NCI-H510A (cell line): ENCODE measurements at places on chromosomes 2 and 18.
A peak's percentile ranks its signal among the peaks of the same experiment; 100 is the strongest.

- DNase-seq, result no peak
Measured at GRCh38 chr18:29594493-29594892, 1417.6 kb upstream of the CDH2 start.

- no peak for DNase-seq
Measured at GRCh38 chr2:21393173-21393572, 269.4 kb downstream of the TDRD15 start.

GRCh38 chr2:171531836-171532450 lies 9.7 kb downstream of the CYBRD1 start:
- DNase-seq, result no peak

DNA sequence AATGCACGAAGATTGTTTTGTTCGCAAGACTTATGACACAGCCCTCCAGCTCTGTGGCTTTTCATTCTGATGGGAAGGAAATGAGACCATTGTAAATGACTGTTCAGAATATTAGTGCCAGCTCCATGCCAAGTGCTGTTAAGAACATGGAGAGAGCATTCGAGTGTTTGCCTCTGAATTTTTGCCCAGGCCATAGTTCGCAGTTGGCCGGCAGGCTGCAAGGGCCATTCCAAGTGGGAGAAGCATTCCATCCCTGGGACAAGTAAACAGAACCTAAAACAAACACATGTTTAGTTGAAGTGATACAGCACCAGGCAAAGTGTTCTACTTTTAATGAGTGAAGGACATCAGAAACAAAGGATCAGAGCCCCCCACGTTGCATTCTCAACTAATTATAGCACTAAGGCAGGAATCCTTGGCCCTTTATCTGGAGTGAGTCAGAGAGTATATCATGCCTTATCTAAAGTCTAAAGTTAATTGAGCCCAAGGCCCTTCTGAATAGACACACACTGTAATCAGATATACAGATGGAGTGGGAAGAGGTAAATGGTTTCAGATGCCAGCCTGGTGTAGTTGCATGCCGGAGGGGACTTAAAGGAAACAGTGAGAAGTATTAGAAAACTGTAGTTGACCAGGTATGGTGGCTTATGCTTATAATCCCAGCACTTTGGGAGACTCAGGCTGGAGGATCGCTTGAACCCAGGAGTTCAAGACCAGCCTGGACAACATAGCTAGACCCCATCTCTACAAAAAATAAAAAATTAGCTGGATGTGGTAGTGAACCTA lies 53.3 kb downstream of the NEDD4L start:
- peak; percentile 33 for DNase-seq

- peak; percentile 79 for DNase-seq
Measured at GRCh38 chr2:27441958-27442919, at the start of gene KRTCAP3. Gene KRTCAP3 (plus strand): TSS chr2:27442381. CDS start chr2:27442413, 32 bp downstream.

GRCh38 chr2:242027676-242028450 lies 158.3 kb downstream of the RTP5 start:
- no peak for DNase-seq

DNA sequence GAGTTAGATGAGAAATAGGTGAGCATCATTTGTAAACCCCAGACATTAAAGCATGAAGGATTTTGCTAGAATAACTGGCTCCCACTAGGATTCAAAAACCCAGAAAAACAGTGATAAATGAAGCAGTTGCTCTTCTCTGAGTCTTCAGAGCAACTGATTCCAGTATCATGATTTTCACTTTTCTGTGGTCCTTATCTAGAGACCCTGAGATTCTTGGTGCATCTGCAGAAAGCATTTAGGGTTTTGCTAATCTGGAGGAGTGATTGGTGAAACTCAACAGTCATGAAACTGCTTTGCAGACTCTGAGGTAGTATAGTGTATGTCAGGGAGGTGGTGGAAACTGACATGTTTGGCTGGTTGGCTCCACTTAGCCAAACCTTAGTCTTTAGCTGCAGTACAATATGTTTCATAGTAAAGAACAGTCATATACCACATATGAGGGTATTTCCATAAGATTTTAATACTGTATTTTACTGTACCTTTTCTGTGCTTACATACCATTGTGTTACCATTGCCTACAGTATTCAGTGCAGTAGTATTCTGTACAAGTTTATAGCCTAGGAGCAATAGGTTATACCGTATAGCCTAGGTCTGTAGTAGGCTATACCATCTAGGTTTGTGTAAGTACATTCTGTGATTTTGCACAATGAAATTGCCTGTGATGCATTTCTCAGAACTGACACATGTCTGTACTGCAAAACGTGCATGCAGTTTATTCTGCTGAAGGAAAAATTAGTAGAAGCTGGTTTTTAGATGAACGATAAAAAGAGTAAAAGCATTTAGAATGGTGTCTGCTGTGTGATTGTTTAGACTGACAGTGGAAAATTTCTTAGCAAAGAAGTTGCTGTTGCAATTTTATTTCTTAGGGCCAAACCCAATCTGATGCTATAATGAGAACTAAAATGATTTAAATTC lies 23.8 kb downstream of the EML4 start:
- no peak for DNase-seq

- DNase-seq, result no peak
Measured at GRCh38 chr2:125643585-125643984, 1012.4 kb upstream of the GYPC start.

DNA sequence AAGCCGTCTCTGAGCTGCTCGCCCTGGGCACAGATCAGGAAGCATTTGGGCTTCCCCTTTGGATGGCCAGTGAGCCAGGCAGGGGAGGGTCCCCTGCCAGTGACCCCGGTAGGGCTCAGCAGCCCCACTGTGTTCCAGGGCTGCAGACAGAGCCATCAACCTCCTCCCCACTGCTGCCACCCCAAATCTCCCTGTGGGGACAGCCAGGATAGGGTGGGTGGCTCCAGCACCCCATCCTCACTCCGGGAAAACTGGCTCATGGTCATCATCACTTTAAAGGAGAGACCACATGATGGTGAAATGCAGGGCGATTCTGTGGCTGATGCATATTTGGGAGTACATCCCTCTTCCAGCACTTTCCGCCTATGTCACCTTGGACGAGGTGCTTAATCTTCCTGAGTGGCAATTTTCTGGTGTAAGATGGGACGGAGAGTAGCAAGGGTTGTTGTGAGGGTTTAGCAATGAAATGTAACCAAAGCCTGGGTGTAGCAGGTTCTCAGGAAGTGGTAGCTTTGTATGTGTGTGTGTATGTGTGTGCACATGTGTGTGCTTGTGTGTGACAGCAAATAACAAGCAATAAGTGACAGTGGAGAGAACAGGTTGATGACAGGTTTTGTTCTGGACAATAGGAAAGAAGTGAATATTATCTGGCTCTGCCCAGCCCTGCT lies 61.8 kb downstream of the ACAA2 start:
- DNase-seq, result no peak

DNA sequence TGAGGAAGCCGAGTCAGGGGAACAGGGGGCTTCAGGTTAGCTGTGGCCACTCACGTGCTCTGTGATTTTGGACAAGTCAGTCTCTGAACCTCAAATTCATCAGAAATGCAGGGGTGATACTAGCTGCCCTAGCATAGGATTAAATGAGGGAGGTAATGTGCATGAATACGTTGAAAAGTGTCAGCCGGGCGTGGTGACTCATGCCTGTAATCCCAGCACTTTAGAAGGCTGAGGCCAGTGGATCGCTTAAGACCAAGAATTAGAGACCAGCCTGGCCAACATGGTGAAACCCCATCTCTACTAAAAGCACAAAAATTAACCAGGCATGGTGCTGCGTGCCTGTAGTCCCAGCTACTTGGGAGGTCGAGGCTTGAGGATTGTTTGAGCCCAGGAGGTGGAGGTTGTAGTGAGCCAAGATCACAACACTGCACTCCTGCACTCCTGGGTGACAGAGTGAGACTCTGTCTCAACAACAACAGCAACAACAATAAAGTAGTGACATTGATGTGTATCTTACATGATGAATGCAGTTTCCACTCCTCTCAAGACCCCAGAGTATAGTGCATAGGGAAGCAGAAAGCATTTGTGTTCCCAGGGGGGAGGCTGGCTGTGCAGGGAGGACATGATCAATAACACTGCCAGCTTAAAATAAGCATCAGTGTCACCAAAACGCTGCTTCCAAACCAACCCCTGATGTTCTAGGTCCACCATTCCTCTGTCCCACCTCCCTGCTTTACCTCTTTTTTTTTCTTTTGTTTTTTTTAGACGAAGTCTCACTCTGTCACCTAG lies 68.8 kb downstream of the HNRNPLL start:
- no peak for DNase-seq

DNA sequence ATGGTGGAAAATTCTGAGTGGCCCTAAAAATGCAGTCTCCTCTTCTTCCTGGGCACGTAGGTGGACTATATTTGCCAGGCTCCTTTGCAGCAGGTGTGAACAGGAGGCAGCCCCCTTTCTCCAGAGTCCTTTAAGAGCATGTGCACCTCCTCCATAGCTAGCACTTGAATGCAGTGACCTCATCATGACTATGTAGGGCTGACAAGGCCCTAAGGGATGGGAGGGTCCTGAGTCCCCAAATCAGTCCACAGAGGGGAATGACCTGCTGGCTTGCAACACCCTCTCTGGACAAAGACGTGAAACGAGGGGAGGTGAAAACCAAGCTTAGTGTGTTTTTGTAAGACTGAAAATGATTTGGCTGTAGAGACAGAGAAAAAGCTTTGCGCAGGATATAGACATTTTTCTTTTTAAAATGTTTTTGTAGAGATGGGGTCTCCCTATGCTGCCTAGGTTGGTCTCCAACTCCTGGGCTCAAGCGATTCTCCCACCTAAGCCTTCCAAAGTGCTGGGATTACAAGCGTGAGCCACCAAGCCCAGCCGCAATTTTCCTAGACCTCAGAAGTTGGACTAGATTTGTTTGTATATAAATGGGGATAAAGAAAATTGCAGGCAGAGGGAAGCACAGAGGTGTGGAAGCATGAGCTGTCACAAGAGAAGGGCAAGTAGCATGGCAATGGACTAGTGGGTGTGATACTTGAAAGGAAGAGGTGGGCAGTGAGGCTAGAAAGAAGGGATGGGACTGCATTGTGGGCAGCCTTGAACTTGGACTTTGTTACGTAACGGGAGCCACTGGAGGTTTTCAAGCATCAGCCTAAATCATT lies 28.8 kb downstream of the LONRF2 start:
- DNase-seq, result no peak

GRCh38 chr18:816088-816653 lies 4.1 kb upstream of the YES1 start:
- no peak for DNase-seq

- DNase-seq, result no peak
Measured at GRCh38 chr2:126655051-126655450, 907 bp upstream of the GYPC start.

- DNase-seq, result no peak
Measured at GRCh38 chr2:208280234-208280633, 14.2 kb downstream of the PIKFYVE start.

DNA sequence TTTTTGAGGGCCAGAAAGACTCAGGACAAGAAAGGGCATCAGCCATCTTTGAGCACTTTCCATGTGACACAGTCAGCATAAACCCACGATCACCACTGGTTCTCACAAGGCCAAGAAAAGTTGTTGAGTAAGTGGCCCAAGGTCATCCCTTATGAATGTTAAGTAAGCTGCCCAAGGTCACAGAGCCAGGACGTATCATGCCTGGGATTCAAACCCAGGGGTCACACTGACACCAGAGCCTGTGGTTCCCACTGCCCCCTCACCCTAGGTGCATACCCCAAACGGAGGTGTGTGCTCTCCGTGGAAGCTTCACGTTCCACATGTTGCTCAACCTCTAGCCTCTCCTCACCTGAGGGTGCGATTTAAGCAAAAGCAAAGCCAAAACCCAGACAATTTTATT lies 2.3 kb upstream of the CTIF start:
- DNase-seq, result no peak

- no peak for DNase-seq
Measured at GRCh38 chr2:20568501-20569463, 82.1 kb downstream of the HS1BP3 start.

GRCh38 chr2:239252801-239253200 lies 148.0 kb downstream of the HDAC4 start:
- no peak for DNase-seq

- DNase-seq, result no peak
Measured at GRCh38 chr2:237664151-237664550, 36.8 kb downstream of the LRRFIP1 start.

DNA sequence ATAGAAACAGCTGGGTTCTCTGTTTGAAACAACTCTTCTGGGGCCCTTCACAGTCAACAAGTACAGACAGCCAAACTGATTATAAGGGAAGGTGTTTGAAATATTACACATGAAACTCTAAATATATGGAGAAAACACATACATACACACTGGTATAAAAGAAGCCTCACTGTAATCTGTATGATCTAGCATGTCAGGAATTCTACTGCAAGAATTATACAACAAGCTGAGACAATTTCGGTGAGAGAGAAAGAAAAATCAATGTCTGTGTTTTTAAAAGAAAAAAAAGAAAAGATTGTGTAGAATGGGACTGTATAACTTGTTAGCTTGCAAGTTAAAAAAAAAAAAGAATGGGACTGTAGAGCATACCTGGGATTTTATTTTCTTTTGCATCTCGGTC lies 26.3 kb downstream of the IRS1 start:
- DNase-seq, result no peak

DNA sequence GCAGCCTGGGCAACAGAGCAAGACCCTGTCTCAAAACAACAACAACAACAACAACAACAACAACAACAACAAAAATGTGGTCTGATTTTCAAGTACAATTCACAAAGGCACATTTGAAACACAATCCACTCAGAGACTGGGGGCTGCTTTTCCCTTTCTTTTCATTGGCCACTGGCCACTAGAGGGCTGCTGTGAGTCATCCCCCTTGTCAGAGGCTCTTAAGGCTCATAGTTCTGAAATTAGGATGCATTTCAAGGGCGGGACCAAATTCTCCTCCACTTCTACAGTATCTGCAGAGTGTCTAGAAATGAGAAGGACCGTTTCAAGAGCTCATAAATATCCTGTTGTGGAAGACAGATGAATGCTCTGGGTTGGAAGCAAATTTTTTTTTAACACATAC lies 285.4 kb downstream of the NRXN1 start:
- DNase-seq, result no peak

- no peak for DNase-seq
Measured at GRCh38 chr18:78416853-78417252, 562.8 kb upstream of the SALL3 start.

DNA sequence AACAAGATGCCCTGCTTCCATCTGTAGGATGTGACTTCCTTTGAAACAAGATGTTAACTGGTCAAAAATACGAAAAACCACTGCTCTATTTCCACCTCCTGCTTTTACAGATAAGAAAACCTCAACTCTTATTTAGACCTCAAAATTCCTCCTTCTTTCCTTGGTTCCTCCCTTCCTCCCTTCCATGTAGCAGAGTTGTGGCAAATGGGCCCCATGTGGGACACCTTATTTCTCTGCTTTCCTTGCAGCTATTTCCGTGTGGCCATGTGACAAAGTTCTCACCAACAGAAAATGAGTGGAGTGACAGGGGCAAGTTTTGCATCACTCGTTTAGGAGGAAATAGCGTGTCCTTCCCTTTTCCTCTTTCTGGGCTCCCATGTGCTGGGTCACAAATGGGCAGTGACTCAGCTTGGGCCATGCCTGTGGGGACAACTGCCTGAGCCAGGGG lies 69.4 kb upstream of the SMAD2 start:
- no peak for DNase-seq
